ENCODE measurements at places on chromosomes 1 and 21.

DNA sequence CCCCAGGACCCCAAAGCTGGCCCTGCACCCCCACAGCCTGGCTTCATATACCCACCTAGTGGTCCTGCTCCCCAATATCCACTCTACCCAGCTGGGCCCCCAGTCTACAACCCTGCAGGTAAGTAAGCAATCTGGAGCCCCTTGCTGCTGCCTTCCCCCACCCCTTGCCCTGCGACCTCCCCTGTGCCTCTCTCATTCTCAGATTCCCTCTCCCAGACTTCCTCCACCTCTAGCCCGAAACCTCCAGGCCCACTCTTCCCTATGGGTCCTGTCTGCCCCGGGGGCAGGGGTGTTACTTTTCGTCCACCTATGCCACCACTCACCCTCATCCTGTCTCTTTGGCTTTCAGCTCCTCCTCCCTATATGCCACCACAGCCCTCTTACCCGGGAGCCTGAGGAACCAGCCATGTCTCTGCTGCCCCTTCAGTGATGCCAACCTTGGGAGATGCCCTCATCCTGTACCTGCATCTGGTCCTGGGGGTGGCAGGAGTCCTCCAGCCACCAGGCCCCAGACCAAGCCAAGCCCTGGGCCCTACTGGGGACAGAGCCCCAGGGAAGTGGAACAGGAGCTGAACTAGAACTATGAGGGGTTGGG lies 2.9 kb downstream of the SHISA4 start:
- no peak for DNase-seq

GRCh38 chr1:34900775-34901502 lies 28.5 kb downstream of the DLGAP3 start:
- no peak for DNase-seq

GRCh38 chr1:160243767-160244166 lies 18.6 kb downstream of the DCAF8 start:
- no peak for DNase-seq

DNA sequence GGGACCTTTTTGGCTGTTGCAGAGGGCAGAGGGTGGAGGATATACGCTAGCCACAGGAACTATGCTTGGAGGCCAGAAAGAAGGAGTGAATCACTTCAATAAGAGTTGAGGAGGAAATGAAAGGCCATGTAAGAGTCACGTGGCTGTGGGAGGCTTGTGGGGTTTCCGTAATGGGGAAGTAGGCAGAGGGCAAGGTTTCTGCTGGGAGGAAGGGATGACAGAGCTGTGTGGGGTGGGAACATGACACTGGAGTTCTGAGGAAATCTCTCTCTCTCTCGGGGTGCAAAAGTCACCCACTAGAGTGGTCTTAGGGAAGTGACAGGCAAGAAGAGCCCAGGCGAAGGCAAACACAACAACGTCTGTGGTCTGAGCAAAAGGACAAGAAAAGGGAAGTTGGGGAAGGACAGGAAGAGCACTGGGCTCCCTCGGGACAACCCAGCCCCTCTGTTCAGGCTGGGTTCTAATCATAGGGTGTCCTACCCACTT lies 3.9 kb upstream of the CD1C start:
- DNase-seq, result no peak
